Smooth muscle cell of the brain vasculature (primary cell): ENCODE measurements at places on chromosomes 6 and 20.

DNA sequence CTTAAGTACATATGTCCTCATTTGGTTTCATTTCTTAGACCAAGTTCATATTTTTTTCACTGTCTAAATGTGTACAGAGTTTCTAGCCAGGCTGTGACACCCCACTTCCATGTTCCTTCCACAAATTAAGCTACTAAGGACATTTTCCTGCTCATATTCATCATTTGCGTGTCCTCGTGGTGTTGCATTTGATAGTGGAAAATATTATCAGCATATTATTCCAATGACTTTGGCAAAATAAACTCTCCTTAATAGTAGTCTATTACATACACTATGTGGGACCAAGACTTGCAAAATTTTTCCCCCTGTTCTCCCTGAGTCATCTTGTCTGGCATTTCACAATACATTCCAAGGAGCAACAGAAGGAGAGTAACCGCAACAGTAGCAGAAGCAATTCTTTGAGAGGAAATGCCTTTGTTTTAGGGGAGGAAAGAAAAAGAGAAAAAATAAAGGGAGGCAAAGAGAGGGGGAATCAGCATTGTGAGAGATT, 599.2 kb downstream of the COL12A1 start:
- peak; percentile 45 for DNase-seq

GRCh38 chr6:159462431-159462830, 230.6 kb downstream of the SOD2 start:
- DNase-seq: no peak

DNA sequence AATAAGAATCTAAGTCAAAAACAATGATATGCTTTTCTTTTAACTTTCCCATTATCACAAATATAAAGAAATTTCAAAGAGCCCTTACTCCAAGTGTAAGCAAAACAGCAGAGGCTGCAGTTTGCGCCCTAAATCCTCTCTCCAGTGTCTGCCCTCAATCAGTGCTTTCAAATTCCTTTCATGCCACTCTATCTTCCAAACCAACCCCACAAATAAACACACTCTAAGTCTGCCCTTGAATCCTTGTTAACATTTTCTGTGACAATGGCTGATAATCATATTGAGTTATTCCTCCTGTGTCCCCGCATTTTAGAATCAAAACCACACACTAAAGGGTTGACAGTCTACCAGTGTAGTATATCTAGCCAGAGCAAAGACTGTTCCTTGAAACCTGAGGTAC, 317.9 kb upstream of the MARCKS start:
- DNase-seq: no peak

DNA sequence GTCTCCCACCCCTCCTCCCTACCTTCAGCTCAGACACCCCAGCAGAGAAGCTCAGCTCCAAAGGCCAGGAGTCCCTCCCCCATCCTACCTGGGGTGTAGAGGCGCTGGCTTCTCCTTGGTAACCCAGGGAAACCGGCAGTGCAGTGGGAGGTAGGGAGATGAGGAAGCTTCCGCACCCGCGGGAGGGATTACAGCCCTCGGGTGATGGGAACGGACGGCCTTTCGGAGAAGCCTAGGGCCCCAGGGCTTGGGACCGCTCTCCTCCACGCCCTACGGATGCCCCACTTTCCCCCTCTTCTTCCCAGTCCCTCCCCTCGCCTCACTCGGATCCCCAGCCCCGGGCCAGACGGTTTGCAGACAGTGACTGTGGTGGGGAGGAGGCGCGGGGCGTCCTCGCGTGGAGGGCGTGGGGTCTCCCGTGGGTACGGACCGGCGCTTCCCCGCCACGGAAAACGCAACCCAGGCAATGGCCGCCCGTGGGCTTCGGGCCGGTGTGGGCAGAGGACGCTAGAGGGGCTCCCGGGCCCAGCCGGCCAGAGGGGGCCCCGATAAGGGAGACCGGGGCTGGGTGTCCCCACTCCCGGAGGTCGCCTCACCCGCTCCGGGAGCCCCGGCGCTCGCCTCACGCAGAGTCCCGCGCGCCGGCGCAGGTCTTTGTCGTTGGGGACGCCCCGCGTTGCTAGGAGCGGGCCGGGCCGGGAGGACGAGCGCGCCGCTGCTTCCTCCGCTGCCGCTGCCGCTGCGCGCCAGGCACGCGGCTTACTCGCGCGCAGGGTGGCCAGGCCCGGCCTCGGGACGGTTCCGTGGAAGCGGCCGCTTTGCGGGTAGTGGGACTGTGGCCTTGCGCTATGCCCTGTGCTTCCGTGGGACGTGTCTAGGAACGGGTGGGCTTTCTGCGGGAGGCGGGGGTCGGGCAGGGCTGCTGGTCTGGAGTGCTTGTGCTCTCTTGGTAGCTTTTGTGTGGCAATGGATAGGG, 15.8 kb downstream of the AARS2 start:
- no peak for DNase-seq

DNA sequence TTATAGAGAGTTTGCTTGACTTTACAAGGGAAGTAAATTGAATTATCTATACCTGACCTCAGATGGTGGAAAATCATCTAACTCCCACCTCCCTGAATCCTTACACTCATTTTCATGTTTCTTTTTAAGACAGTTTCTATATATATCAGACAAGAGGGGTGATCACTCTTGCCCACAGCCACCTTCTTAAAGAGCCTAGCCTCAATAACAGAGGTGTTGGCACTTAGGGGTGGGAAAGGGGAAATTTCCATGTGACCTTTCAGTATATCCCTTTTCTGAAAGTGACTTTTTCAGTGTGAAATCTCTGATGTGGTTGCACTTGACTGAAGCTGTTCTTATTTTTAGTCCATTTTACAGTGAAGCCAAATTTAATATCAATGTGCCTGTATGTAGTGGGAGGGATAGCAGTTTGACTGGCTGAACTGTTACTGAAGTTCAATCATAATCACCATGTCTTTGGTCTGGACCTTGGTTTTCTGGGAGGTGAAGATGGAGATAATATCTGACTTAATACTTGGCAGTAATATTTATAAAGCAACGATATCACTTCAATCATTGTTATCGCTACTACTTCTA, 141.3 kb downstream of the MAP3K7 start:
- DNase-seq: no peak

GRCh38 chr6:158737710-158738615, 81.2 kb downstream of the EZR start:
- DNase-seq: no peak

DNA sequence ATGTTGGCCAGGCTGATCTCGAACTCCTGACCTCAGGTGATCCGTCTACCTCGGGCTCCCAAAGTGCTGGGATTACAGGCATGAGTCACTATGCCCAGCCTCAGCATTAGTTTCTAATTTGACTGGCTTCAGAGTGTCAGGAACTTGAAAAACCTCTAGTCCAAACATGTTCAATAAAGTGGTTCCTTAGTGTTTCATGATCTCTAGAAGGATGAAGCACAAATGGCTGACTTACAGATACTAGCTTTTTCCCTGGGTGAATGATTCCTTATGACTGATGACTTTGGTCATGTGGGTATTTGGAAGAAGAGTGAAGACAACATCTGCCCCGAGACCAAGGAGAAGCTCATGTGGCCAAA, 16.4 kb downstream of the GLYATL3 start:
- no peak for DNase-seq

DNA sequence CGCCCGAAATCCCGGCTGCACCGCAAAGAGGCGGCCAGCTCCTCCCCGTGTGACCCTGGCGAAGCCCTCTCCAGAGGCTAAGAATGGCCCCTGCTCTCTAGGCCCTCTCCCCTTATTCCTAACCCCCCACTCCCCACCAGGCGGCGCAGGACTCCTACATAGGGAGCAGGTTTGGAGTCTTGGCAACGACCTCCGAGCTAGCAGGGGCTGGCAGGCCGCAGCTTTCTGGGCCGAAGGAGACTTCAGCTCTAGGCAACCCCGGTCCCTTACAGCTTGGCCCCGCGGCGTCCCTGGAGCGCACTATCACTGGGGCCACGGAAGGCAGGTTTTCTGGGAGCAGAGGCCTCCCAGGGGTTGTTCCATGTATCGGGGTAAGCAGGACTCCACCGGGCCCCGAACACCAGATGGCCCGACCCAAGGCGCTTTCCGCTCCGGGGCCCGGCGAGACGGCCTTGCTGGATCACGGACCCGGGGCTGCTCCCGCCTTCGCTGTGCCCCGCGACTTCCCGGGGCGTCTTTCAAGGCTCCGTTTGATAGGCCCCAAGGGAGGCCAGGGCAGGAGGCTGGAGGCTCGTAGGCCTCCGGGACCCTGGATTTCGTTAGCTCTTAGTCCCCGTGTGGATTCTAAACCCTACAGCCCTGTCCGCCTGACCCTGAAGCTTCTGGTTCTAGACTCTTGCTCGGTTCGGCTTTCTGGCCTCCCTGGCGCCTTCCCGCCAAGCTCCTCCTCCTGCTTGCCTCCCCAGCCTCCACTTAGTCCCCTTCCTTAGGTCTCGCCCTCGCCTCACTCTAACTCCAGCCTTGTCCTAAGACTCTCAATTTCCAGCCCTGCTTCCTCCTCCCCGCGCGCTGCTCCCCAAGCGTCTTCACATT, 1.9 kb downstream of the SLC32A1 start:
- no peak for DNase-seq

- no peak for DNase-seq
Measured at GRCh38 chr6:29631860-29632731, 887 bp downstream of the GABBR1 start.

- DNase-seq: no peak
Measured at GRCh38 chr6:164859816-164860215, 449.6 kb downstream of the C6orf118 start.

GRCh38 chr20:4795394-4795793, 73.7 kb downstream of the PRND start:
- peak; percentile 15 for DNase-seq

- no peak for DNase-seq
Measured at GRCh38 chr6:128641703-128642102, 121.3 kb upstream of the PTPRK start.

DNA sequence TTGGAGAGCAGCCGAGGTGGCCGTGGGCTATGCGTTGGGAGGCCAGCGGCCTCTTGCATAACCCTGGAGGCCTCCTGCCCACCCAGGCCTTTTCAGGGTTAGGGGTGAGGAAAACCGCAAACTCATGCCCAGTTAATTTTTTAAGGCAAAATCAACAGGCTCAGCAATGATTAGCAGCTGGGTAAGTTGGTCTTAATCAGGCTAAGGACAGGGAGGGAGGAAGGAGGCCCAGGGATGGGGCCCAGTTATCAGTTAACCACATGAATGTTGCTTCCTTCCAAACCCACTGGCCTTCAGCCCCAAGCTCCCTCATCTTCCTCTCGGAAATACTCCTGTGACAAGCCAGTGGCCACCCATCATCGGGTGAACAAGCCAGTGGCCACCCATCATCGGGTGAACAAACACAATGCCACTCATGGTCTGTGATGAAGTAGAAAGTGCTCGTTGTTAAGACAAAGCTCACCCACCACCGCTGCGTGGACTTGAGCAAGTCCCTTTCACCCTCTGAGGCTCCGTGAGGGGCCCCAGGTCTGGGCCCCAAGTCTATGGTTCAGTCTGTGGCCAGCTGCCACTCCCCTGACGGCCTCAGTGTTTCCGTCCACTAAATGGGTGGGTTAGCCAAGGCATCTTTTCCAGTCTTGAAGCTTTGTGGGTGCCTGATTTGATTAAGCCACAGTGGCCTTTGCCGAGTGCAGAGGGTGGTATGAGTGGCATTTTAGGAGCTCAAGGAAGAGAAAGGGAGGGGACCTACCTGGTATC, 39.4 kb downstream of the HNF4A start:
- no peak for DNase-seq

DNA sequence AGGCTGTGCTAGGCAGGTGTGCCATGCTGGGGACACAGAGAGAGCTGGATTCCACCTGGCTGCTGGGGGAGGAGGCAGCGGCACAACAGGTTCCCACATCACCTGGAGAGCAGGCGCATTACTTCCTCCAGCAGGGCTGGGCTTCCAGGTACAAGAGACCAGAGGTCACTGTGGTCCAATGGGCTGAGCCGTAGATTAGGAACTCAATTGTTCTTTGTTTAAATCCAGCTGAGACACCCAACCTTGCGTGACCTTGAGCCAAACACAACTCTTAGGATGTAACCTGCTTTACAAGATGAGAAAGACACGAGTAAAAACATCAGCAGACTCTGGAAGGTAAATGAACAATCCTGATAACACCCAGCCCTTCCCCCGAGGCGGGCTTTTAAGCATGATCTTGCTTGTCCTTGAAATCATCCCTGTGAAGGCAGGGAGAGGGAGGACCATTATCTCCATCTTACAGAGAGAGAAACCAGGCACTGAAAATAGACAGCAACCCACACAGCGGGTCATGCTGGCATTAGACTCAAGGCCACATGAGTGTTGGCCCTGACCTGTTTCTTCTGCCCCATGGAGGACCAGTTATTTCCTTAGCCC, 216.5 kb upstream of the RREB1 start:
- DNase-seq: no peak

GRCh38 chr6:34836008-34836407, 44.1 kb downstream of the BLTP3A start:
- no peak for DNase-seq

DNA sequence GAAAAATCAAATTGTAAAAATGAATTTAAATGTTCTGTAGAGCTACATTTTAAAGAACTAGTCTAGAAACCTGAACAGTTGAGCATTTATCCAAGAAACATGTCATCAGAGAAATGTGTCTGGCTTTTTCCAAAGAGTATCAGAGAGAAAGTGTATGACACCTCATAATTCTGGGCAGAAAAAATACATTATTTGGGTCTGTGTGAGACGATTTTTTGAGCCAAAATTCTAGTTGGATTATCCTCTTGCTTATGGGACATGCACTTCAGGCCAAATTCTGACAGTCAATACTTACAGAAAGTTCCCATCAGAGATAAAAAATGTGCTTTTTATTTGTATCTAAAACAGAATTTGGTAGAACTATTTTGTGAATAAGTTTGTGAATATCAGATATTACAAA, 1242.7 kb downstream of the EPHA7 start:
- DNase-seq: no peak

GRCh38 chr6:54959820-54960219, 113.2 kb downstream of the FAM83B start:
- no peak for DNase-seq

- no peak for DNase-seq
Measured at GRCh38 chr6:141415896-141416295, 716.8 kb upstream of the GJE1 start.

GRCh38 chr6:145898376-145898775, 65.8 kb downstream of the SHPRH start:
- DNase-seq: no peak

- no peak for DNase-seq
Measured at GRCh38 chr20:8431538-8432434, 299.7 kb downstream of the PLCB1 start.

- no peak for DNase-seq
Measured at GRCh38 chr20:56359212-56360132, 698 bp downstream of the FAM210B start.

- DNase-seq: no peak
Measured at GRCh38 chr6:163955096-163955495, 540.6 kb downstream of the QKI start.
